Hair follicle dermal papilla cell (primary cell): ENCODE measurements at places on chromosomes 2 and 18. TPM values are rescaled to one million over a fixed set of nuclear protein-coding genes. Genes with fewer than 3 reads are reported as not detected.

The ARHGEF33 gene
- 0.32 and 0.61 TPM in 2 replicates for total RNA-seq

The PTPRN gene
- total RNA-seq, result 0.36 and 0.49 TPM in 2 replicates

The CHPF gene
- total RNA-seq, result 116 and 133 TPM in 2 replicates

The ARHGAP25 gene
- 0.49 and 1.3 TPM in 2 replicates for total RNA-seq

The CNTNAP5 gene
- 0.12 and 0.16 TPM in 2 replicates for total RNA-seq

The ATP6V1B1 gene
- 1.1 and 2.1 TPM in 2 replicates for total RNA-seq
